Astrocyte of the spinal cord (primary cell): ENCODE measurements at places on chromosomes 2 and 18.

DNA sequence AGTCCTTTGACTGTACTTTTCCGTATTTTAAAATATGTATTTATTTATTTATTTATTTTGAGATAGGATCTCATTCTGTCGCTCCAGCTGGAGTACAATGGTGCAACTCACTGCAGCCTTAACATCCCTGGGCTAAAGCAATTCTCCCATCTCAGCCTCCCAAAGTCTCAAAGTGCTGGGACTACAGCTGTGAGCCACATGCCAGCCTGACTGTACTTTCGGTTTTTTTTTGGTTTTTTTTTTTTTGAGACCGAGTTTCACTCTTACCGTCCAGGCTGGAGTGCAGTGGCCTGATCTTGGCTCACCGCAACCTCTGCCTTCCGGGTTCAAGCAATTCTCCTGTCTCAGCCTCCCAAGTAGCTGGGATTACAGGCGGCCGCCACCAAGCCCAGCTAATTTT, 28.9 kb upstream of the CCNYL1 start:
- DNase-seq: no peak

DNA sequence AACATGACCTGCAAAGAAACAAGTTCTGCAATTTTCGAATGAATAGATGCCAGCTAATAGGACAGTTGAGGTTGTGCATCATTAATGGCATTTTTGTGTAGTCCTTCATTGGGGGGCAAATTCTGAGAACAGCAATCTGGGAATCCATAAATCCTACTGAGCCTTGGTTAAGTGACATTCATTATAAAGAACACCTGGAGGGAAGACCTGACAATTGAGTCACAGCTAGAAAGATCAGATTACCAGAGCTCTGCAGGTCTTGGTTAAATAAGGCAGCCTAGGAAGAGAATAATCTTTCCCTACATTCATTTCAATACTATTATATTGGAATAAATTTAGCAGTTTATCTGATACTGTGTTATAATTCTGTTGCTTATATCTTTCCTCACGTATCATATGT, 14.3 kb downstream of the KCNH7 start:
- DNase-seq: no peak

GRCh38 chr2:119638685-119639554, 40.1 kb upstream of the TMEM177 start:
- peak; percentile 62 for DNase-seq

DNA sequence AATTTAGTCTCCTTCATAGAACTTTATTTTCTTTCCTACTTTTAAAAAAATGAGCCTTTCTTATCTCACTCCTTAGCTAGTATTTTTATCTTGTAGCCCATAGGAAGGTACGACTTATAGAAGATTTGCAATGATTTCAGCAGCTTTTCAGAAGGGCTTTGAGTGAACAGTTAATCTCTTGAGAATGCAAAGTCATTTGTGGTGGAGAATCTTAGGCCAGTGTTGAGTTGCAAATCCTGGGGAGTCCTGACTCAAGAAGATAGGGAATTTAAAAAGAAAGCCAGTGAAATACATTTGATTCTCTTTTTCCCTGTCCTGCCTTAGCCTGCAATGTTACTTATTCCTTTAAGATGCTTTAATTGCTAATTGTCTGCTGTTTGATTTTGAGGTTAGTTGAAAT, 33.6 kb downstream of the LYPD6 start:
- DNase-seq: peak; percentile 19

DNA sequence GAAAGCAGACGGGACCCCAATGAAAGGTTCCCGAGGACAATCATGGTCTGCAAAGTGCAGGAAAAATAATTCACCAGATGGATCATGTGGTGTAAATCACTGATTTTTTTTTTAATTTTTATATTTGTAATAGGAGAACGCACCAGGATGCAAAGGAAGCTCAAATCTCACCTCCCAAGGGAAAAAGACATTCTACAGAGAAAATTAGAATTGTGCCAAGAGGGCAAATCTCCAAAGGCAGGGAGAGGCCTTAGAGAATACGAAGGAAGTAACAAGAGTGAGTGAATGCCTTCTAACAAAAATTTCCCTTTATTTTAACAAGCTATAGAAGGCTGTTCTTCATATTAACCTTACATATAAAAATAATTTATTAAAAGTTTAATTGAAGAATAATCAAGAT, 90.9 kb downstream of the ANKRD44 start:
- no peak for DNase-seq

GRCh38 chr2:177329064-177329463, 63.5 kb upstream of the AGPS start:
- no peak for DNase-seq

DNA sequence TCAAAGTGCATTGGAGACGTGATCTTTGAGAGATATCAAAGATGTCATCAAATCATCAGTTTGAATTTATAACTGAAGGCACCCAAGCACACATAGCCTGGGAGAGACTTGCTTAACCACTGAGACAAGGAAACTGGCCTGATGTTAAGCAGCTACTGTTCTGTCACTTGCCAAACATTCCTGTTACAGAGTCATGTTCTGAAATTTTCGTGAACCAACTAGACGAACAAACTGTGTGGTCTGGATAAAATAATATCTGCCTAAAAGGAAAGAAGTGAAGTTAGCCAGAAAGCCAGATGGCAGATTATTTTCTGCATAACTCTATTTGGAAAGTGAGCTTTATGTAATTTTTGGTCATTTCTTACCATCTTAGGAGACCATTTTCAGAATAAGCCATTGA, 51.4 kb downstream of the SPATS2L start:
- no peak for DNase-seq

GRCh38 chr2:88690591-88691338, 708 bp upstream of the RPIA start:
- DNase-seq: no peak

DNA sequence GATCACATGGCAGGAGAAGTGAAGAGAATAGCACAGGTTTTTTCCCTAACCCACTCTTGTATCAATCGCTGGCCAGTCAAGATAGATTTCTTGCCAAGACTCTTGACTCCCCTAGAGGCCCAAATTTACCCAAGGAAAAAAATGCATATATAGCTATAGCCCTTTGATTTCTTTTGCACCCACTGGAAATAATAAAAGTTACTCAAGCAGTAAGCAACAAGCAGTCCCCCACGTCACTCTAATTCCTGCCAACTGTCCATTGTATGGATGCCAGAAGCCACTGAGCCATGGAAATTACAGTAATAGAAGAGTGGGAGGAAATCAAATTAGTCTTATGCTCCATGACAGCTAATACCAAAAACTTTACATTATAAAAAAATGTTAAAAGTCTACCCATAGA, 125.3 kb upstream of the SLC39A10 start:
- peak; percentile 74 for DNase-seq

DNA sequence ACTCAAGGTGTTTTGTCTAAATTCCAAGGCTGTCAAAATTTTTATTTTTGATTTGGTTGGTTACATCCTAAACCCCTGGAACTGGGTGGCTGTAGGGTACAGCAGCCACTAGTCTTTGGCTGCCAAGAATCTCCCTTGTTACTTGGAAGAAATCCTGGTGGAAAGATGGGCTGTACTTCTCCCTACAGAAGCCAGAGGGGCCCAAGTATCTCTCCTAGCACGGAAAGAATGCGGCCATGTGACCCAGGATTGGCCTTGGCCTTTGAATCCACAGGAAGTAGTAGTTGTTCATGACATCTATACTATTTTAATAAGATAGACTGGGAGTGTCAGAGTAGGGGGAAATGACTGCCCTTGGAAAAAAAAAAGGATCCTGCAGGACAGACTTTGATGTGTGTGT, 54.4 kb upstream of the MYO3B start:
- DNase-seq: peak; percentile 3

- peak; percentile 53 for DNase-seq
Measured at GRCh38 chr18:29874519-29875098, 1167.9 kb downstream of the DSC3 start.

GRCh38 chr2:20652141-20652540, 1.2 kb upstream of the HS1BP3 start:
- no peak for DNase-seq

DNA sequence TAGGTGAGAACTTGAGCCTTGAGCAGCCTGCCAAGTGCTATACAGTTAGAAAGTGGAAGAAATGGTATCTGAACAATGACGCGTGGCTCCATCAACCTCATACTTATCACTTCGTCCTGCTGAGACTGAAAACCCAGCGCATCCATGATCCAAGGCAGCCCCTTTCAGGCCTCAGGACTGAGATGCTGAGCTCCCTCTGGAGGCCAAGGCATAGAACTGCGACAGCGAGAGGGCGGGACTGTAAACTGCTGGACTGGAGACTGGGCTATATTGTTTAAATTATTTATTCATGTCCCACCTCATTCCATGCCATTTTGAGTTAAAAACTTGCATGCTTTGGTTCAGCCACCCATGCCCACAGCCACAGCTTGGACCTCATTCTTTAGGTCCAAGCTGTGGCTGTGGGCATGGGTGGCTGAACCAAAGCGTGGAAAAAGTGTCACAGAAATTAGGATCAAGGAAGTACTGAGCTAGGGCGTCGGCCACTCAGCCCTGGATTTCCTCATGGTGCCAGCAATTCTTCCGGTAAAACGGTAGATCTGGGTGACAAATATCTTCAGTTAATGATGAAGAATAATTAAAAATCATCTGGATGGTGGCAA, 195.5 kb downstream of the L3MBTL4 start:
- peak; percentile 69 for DNase-seq
